ENCODE measurements at places on chromosomes 6 and 20.
A peak's percentile ranks its signal among the peaks of the same experiment; 100 is the strongest.

DNA sequence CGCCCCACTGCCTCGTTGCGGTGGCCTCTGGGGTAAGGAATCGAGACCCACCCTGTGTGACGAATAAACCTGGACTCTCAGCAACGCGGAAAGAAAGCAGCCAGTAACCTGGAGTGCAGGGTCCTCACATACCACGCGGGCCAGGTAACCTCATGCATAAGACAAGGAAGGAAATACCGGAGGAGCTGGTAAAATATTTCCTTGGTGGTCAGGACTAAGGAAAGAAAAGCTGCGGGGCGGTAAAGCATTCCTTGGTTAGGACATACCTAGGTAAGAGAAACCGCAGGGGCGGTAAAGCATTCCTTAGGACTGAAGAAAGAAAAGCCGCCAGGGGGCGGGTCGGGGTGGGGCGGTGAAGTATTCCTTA is 80.7 kb downstream of the SYTL3 start:
- DNase-seq, result no peak

DNA sequence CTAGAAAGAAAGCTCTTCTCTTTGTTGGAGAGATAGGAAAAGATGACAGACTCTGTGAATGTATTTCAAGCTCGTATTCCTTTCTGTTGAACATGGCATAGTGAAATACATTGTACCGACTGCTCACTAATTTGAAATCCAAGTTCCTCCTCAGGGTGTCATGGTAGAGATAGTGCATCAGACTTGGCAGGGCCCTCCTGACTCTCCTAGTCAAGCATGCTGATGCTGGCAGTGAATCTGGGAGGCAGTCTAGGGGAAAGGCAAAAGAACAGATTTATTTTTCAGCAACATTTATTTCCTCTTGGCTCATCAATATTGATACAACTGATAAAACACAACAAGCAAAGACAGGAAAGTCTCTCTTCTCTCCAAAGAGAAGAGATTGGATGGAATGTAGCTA is 356.3 kb upstream of the IRAK1BP1 start:
- DNase-seq, result no peak

DNA sequence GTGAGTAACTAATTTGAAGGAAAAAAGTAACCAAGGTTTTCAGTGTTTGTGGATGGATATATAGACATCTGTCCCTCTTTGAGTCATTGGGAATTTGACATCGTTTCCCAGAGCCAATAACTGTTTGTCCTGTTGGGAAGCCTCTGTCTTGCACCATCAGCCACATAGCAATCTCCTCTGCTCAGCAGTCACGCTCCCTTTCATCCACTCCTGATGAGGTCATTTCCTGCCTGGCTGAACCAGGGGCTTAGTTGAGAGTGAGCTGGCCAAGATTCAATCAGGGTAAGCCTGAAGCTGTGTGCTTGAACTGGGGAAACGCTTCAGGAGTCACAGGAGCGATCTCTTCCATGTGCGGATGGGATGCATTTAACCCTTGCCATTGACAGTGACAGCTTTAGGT is 121.5 kb upstream of the FOXQ1 start:
- DNase-seq, result peak; percentile 97

- DNase-seq, result no peak
Measured at GRCh38 chr6:142712231-142712630, 232.7 kb downstream of the HIVEP2 start.

GRCh38 chr20:42192321-42192720 is 574.1 kb upstream of the CHD6 start:
- no peak for DNase-seq

DNA sequence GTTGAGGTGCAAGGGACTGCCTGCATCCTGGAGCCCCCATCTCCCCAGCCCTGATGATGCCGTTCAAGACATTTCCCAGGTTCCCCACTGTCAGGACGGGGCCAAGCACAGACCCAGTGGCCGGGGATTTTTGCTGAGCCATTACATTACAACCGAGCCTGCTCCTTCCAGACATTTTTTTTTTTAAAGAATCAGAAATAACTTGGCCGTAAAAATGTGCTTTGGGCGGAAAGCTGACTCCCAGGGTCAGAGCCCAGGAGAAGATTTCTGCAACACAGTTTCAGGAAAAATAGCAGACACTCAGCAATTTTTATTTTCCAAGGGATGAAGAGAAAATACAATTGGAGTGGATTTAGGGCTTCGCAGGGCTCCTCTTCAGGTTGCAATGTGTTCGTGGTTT is 87.9 kb downstream of the LRFN2 start:
- no peak for DNase-seq

GRCh38 chr6:165984729-165985275 is 182.8 kb downstream of the TBXT start:
- DNase-seq, result no peak

GRCh38 chr20:48530957-48531356 is 296.8 kb downstream of the PREX1 start:
- no peak for DNase-seq

- DNase-seq, result peak; percentile 37
Measured at GRCh38 chr6:144036064-144036834, 28.2 kb upstream of the PLAGL1 start.

GRCh38 chr6:7905416-7905815 is 5.2 kb downstream of the TXNDC5 start:
- no peak for DNase-seq

GRCh38 chr6:22079783-22080182 is 217.1 kb downstream of the PRL start:
- DNase-seq, result peak; percentile 2

- no peak for DNase-seq
Measured at GRCh38 chr6:169221264-169221663, 32.4 kb downstream of the THBS2 start.

GRCh38 chr20:8718279-8718678 is 350.6 kb upstream of the PLCB4 start:
- no peak for DNase-seq

Measured in ELR (cell line).